Brain microvascular endothelial cell (primary cell): ENCODE measurements at places on chromosomes 6 and 20.
A peak's percentile ranks its signal among the peaks of the same experiment; 100 is the strongest.

DNA sequence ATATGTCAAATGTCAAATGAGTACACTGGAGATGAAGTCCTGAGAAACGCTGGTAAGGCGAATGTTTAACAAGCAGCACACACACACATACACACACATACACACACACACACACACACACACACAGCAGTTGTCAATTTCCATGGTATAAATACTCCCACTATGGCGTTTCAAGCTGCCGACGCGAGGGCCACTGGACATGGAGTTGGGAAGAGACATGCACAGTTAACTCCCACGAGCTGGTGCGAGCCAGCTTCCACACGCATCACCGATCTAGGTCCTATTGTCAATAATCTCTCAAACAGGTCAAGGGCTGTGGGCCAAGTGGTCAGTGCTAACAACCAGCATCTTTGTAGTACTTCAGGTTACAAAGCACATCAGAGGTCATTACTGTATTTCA, 58.9 kb downstream of the TRERF1 start:
- DNase-seq, result no peak

DNA sequence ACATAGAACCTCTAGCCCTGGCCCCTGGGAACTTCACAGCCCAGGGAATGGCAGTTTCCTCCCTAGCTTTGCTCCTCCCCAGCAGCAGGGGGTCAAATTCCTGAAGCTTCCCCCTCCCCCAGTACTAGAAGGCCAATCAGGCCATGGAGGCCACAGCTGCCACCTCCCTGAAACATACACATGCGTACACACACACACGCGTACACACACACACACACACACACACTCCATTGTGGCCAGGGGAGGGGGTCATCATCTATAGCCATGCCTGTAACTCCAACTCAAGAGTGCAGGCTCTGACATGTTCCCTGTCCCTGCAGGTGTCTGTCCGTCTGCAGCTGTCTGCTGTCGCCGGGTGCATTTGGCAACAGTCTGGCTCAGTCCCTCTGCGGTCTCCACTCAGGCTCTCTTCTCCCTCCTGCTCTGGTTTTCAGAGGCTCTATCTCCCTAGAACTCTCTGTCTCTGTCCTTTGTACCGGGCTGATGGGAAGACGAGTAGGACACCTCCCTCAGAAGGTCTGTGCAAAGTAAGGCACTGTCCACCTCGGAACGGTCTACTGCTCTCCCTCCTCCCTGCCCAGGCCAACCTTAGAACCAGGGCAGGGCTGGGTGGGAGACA, 1.4 kb downstream of the LRFN2 start:
- DNase-seq, result no peak

DNA sequence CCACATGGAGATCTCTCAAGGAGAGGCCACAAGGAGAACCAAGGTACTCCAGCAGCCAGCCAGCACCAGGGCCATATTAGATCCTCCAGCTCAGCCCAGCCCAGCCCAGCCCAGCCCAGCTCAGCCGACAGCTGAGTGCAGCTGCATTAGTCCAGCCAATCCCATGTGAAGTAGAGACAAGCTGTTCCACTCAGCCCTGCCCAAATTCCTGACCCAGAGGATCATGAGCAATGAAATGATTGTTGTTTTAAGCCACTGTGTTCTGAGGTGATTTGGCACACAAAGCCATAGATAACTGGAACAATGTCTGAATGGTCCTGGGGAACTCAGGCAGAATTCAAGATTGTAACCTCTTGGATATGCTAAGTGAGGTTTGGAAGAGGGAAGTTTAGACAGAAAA, 59.5 kb upstream of the BMP2 start:
- DNase-seq, result peak; percentile 88

DNA sequence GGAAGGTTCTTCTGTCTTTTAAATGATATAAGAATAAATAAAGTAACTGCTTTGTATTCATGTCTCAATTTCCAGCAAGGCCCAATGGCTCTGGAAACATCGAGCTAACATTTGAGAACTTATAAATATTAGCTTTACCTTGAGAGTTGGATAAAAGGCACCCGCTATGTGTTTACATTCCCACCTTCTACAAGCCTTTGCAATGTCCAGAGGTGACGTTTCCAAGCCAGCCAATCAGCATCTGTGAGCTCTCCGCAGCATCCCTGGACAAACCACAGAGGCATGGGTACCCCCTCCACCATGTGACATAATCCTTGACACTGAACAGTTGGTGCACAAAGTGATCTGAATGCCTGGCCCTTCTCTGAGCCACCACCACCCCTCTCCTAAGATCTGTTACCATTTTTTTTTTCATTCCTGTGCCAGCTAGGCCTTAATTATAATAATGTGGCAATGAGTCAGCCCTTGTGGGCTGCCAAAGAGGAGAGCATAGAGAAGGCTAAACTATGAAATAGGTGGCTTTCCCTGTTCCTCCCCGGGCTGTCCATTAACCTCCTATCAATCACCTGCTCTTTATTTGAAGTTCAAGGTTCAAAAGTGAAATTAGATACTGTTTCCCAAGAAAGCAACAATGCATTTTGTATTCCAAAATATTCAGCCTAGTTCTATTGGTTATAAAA, 4.1 kb downstream of the CBLN4 start:
- no peak for DNase-seq

- no peak for DNase-seq
Observed at GRCh38 chr20:49460916-49461315, 21.6 kb downstream of the KCNB1 start.

- DNase-seq, result peak; percentile 74
Observed at GRCh38 chr6:38973178-38974057, 75.2 kb upstream of the GLP1R start.

- DNase-seq, result no peak
Observed at GRCh38 chr6:152386131-152386530, 251.0 kb downstream of the SYNE1 start.

- DNase-seq, result no peak
Observed at GRCh38 chr6:10771371-10771894, 23.8 kb downstream of the TMEM14B start.

- peak; percentile 14 for DNase-seq
Observed at GRCh38 chr6:161011492-161012480, 20.2 kb downstream of the MAP3K4 start.

DNA sequence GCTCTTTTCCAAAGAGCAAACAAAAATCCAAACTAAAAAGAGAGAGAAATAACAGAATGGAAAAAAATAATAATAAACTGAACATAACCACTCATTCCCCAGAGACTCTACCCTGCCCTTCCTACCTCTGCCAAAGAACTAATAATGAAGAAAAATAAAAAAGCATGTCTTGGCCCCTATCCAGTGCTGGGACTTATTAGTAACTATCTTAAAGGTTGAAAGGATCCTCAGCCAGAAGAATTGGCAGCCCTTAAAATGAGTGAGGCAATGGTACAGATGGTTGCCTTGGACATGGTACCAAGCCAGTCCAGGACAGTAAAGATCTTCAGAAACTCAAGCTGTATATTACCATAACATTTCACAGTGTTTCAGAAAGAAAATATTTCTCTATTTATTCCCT, 279.3 kb downstream of the HACE1 start:
- no peak for DNase-seq
